Glutamatergic neuron (in vitro differentiated cells): ENCODE measurements at places on chromosomes 7 and 10.

DNA sequence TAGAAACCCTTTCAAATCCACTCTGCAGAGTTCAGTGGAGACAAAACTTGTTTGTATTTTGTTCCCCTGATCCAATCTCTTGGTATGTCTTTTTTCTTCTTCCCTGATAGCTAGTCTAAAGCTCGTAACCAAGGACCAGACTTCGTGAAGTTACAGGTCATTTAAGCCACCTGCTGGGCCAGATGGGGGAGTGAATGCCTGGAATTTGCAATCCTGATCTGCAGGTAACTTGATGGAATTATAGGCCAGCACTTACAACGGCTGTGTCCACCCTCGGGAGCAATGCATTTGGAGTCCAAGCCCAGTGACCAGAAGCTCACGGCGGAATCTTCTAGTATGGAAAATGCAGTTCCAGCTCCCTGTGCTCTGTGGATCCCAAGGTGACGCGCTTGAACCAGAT is 566.9 kb downstream of the TCERG1L start:
- no peak for DNase-seq

- DNase-seq = no peak
These were observed 90.5 kb downstream of the PLXNA4 start for GRCh38 chr7:132485600-132486273.

- no peak for DNase-seq
These were observed 27.0 kb downstream of the JMJD1C start for GRCh38 chr10:63438506-63439498.

GRCh38 chr10:90787393-90788198 is 70.2 kb downstream of the HTR7 start:
- peak; percentile 47 for DNase-seq

- DNase-seq = no peak
These were observed 106.9 kb upstream of the FAM3C start for GRCh38 chr7:121503039-121503438.

GRCh38 chr10:44234483-44234875 is 150.4 kb downstream of the CXCL12 start:
- no peak for DNase-seq

DNA sequence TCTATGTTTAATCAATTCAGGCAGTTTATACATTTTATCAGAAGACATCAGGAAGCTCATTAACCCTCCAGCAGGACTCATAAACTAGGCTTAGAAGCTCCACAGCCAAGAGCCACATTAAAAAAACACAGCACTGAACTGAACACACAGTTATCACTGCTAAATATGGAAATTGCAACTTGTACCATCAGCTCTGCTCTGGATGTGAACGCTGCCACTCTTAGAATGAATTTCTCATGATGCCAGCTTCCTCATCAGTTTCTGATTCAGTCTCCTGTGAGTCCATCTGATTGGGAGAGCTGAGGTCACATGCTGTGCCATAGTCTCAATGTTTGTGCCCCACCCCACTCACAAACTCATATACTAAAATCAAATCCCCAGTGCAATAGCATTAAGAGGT is 17.1 kb upstream of the ING3 start:
- no peak for DNase-seq

DNA sequence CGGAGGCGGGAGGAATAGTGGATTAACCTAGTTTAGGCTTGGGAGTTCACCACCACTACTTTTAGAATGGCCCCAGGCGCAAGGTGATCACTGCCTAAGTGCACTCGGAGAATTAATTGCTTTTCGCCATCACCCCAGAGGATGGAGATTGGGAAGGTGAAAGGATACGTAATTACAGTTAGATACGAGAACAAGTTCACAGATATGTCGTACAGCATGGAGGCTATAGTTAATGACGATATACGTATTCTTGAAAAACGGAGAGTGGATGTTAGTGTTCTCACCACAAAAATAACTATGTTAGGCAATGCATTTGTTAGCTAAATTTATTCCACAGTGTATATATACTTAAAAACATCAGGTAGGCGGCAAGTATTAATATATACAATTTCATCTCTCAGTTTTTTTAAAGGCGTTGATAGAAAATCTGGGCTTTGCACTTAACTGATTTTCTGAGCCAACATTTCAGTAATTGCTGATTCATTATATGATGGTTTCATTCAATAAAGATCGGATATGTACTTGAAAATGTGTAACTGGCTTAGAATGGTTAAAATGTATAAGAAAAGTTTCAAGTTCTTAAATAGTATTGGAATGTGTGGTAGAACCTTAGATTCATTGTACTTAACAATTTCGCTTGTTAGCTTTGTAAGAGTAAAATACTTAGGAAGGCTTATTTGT is 683 bp downstream of the CDC123 start:
- no peak for DNase-seq

- DNase-seq = no peak
These were observed 1.5 kb downstream of the DNA2 start for GRCh38 chr10:68470300-68470699.

DNA sequence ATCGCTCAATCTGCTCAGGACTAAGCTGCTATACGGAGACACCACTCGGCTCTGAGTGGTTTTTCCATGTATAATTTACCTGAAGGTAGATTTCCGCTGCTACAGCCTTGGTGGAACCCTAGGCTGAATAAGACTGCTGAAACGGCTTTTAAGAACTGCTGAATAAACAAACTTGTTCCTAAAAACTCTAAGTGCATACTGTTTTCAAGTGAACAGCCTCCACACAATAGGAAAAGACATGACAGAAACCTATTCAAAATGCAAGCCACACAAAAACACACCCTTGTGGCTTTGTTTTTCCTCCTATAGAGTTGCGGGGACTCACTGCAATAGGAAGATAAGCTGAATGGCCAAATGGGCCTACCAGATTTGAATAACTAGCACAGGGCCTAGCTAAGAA is 117.2 kb downstream of the UBE2H start:
- DNase-seq = no peak

GRCh38 chr10:1054684-1055083 is 1.5 kb upstream of the WDR37 start:
- no peak for DNase-seq

- DNase-seq = peak; percentile 62
These were observed 11.9 kb downstream of the FLNC start for GRCh38 chr7:128841921-128842673.
